Occipital lobe (tissue), 3 donors: ENCODE measurements at places on chromosomes 16 and 17.

DNA sequence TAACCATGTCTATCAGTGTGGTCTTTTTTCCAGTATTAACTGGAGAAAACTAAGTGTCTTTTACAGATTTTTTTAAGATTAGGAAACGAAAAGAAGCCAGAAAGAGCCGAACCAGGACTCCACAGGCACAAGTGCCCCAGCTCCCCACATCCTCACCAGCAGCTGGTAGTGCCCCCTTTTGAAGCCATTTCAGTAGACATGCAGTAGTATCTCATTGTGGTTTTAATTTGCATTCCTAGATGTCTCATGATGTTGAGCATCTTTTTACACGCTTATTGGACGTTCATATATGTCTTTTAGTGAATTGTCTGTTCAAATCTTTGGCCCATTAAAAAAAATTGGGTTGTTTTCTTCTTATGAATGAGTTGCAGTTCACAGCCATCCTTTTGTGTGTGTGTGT lies 4.8 kb upstream of the CMTM3 start:
- DNase-seq: no peak

GRCh38 chr17:72416054-72416675 lies 295.3 kb downstream of the SOX9 start:
- no peak for DNase-seq

- DNase-seq: no peak
Measured at GRCh38 chr16:10405386-10405939, 19.6 kb downstream of the ATF7IP2 start.

DNA sequence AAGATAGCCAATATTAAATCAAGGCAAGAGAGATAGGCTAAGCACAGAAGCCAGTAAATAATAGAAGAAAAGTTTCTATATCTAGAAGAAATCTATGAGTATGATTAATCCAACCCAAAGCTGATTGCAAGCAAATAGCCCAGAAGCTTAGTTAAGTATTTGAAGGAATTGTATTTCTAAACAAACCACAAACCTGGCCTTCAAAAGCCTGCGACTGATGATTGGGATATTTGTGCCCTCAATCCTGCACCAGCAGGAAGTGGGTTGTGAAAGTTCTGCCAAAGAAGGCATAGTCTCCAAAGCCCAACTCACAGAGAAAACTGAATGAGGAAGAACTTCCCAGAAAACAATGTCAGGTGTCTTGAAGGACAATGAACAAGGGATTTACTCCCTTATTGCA lies 114.5 kb upstream of the C17orf78 start:
- DNase-seq: no peak

DNA sequence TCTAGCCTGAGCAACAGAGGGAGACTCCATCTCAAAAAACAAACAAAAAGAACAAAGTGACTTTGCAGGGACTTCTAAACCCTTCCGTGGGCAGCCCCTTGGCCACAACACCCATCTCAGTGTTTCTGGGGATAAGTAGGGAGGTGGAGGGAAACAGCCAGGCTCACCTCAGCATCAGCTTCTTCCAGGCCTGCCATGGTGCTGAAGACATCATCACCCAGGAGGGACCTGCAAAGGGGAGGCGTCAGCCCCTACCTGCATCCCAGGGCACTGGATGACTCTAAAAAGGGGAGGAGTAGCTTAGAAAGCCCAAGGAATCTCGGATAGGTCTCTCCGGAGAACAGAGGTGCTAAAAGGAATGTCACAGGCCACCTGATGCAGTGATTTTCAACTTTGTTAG lies 9.8 kb downstream of the FBF1 start:
- no peak for DNase-seq
